ENCODE measurements at places on chromosomes 16 and 17. TPM values are rescaled to one million over a fixed set of nuclear protein-coding genes. Genes with fewer than 3 reads are reported as not detected.

The OSGIN1 gene
- 0.67 TPM for total RNA-seq

The CACNA1G gene
- total RNA-seq: under 0.01 TPM

The FHOD1 gene
- 21.7 TPM for total RNA-seq

The HAP1 gene
- total RNA-seq: under 0.01 TPM

The PNMT gene
- not detected for total RNA-seq

All from bronchus fibroblast of lung (primary cell).